Islet precursor cell (in vitro differentiated cells): ENCODE measurements at places on chromosomes 12 and 14.

- peak; percentile 23 for DNase-seq
Measured at GRCh38 chr14:105945896-105946295, 419.5 kb downstream of the TMEM121 start.

DNA sequence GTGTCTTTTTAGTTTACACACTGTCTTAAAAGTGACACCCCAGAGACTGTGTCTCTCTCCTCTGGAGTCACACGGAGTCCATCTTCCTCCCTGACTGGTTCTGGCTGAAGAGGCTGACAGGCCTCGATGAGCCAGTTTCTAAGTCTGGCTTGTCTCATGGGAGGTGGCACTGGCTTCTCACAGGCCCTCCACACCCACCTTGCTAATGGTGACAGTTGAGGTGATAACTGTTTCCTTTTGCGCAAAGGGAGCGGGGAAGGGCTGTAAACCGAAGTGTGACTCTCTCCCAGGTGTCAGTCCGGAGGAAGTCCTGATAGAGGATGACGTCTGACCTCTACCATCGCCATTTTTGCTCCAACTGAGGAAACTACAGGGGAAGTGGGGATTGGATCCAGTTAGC, 30.2 kb downstream of the KCTD10 start:
- no peak for DNase-seq

- DNase-seq: no peak
Measured at GRCh38 chr12:69469854-69470188, 367 bp upstream of the FRS2 start.

- DNase-seq: no peak
Measured at GRCh38 chr12:66113471-66113870, 17.1 kb downstream of the LLPH start.

GRCh38 chr12:104840262-104840661, 117.8 kb downstream of the SLC41A2 start:
- DNase-seq: no peak

DNA sequence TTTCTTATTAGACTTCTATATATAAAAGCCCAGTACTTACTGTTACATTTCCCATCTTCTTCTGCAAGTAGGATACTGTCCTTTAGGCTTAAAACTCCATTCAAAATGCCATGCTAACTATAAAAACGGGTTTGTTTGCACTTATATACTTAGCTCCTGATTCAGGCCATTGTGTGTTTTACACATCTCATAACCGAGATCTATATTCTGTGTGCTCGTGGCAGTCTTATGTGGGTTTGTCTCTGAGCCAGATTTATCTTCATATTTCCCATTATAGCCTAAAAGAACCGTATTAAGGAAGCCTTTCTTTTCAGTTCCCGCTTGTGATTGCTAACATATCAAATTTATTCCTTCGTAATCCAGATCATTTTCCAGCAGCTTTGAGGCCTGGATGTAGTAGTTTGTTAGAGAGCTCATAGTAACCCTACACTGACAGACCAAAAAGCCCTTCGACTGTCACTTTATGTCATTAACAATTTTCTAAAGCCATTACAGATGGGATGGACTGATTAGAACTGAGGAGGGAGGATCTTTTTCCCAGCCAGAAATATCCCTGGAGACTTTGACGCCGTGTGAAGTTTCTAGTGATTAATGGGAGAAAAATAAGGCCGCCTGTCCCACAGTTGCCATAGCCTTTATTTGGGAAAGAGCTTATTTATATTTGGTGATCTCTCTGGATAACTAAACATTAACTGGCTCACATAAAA, 508.5 kb downstream of the FOXG1 start:
- DNase-seq: no peak

DNA sequence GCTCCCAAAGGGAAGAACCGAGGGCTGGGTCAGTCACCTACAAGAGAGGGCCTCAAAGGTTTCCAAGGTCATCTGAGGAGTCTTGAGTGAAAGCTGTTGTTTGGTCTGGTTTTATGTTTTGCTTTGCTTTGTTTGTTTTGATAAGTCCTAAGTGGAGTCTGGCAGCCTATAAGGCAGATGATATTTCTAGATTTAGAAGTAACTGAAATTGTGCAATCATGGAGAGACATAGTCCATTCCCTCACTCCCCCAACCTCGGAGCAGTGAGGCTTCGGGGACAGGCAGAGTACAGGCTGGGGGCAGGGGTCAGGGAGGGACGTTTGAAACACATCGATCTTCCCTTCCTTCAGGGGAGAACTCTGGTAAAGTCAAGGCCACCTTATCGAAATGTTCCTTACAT, 42.3 kb downstream of the TTC9 start:
- DNase-seq: no peak

DNA sequence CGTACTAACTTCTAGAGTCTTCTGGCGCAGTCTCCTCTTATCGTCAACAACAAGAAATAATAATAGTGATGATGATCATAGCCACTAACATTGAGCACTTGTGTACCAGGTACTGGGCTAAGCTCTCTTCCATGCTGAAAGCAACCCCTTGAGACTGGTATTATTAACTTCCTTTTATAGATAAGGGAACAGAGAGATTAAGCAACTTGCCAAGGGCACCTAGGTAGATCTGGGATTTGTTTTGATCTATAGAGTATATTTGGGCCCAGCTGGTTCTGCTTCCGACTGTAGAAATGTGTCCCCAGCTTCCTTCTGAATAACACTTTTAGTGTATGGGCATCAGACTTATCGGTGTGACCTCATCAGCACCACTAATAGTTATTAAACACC, 1.1 kb upstream of the ZNF219 start:
- no peak for DNase-seq

GRCh38 chr12:49413796-49414195, 46.5 kb downstream of the SPATS2 start:
- DNase-seq: no peak

- DNase-seq: no peak
Measured at GRCh38 chr12:108102363-108102762, 26.7 kb upstream of the WSCD2 start.

DNA sequence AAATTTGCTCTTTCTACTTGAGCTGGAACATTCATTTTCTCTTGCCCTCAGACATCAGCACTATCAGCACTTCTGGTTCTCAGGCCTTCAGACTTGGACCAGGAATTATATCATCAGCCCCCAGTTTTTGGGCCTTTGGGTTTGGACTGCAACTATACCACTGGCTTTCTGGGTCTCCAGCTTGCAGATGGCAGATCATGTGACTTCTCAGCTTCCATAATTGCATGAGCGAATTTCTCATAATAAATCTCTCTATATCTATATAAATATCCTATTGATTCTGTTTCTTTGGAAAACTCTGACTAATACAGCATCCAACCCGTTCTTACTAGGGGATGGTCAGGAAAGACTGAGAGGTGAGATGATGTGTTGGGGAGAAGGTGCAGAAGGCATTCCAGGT, 22.4 kb upstream of the DYRK2 start:
- no peak for DNase-seq

DNA sequence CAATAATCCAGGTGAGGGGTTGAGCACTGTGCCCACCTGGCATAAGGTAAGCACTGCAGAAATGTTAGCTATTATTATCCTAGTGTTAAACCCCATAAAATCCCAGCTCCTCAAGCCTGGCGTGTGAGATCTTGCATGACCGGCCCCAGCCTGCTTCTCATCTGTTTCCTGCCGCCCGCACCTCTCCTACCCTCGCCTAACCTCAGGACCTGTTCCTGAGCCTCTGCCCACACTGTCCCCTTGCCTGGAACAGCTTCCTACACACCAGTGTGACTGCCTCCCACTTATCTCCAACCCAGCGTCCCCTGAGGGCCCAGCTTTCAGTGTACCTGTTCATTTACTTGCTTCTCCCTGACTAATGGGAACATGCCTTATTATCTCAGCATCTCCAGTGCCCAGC, 24.7 kb downstream of the ISCA2 start:
- DNase-seq: no peak

DNA sequence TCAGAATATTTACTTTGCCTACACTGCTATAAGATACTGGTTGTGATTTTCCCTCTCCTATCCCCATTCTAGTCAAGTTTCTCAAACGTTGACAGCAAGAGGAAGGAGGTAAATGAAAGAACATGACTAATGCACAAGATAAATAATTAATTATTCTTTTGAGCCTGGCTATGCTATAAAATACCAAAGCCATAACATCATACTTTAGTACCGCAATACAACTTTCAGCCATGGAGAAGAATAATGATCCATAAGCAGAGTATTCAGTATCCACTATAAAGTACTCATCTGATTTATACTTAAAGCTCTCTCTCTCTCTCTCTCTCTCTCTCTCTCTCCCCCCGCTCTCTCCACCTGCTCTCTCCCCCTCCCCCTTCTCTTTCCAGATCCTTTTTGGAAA, 41.3 kb downstream of the TDG start:
- DNase-seq: no peak

GRCh38 chr12:52713960-52714886, 10.9 kb upstream of the KRT77 start:
- DNase-seq: peak; percentile 84

- peak; percentile 99 for DNase-seq
Measured at GRCh38 chr12:65306366-65307168, 28.1 kb downstream of the MSRB3 start.

DNA sequence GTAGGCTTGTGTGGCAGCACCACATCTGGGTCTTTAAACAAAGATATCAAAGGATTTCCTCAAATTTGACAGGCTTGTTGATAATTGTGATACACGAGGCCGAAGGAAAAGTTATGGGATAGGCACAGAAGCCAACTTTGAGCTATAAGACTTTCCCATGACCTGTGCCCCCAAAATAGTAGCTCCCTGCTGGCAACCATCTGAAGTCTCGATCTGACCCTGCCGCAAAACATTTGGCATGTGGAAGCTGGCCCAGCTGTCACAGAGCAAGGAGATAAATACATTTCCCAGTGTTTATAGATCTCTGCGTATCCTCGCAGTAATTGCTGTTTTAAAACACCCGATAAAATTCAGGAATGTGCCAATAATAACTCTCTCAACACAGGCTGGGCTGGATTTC, 26.4 kb upstream of the RGS6 start:
- DNase-seq: no peak

DNA sequence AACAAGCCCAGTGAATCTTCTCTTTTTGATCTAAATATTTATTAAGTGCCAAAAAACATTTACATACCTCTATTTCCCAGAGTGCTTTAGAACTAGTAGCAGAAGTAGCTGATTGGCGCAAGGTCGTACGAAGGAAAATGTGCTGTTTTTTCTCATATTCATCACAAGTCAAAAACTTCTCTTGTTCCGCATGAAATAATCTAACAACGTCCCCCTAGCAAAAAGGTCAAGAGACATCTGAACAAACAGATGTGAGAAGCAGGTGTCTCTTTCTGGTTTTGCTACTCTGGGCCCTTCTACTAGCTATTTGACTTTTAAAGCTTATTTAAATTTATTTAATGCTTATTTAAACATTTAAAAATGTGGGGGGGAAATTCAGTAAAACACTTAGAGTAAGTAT, 117.8 kb downstream of the ITPR2 start:
- DNase-seq: no peak

DNA sequence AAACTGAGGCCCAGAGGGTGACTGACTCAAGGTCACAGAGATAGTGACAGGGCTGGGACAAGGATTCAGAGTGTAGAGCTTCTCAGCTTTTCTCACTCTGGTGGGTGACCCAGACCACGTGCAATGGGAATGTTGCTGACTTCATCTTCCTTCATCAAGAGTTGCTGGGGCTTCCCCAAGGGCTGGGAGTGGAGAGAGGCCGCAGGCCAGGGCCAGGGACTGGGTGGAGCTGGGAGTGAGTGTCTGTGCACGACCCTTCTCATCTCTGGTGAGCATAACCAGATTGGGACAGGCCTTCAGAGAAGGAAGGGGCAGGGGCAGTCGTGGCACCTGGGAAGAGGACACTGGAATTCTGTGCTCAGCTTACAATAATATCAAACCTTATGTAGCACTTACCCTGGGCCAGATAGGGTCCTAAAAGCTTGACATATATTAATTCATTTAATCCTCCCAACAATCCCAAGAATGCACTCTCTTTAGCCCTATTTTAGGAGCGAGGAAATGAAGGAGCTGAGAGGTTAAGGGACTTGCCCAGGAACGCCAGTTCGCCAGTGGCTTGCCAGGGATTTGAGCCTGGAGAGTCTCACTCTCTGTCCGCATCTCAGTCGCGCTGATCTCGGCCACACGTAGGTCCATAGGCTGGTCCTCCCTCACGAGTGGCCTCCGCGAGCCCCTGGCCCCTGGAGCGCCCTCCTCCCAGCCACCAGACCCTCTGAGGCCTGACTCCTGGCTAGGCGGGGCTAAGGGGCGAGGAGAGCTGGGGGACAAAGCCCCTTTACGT, 15.8 kb downstream of the KRT18 start:
- DNase-seq: peak; percentile 96

DNA sequence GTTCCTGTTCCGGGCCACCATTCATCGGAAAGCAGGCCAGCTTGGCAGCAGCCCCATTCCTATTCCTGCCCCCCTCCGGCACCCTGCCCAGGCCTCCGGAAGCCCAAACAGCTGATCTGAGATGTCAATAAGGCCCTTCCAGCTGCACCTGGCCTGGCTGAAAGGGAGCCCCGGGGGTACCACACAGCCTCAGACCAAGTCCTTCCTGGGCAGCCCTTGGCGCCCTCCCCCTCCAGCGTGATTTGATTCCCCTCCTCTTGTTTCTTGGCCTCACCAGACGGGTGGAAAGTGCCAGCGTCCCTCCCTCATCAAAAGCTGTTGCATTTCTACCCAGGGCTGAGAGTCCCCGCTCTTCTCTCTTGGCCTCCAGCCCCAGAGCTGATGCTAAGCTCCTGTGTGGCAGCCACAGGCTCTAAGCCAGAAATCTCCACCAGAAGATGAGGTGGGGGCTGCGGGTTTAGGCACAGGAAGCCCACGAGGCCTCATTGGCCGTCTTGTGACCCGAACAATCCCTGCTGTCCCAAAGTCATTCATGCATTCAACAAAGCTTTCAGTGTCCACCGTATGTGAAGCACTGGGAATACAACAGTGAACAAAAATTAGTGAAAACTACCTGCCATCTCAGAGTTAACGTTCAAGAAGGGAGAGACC, 215.4 kb downstream of the SLC41A2 start:
- no peak for DNase-seq

DNA sequence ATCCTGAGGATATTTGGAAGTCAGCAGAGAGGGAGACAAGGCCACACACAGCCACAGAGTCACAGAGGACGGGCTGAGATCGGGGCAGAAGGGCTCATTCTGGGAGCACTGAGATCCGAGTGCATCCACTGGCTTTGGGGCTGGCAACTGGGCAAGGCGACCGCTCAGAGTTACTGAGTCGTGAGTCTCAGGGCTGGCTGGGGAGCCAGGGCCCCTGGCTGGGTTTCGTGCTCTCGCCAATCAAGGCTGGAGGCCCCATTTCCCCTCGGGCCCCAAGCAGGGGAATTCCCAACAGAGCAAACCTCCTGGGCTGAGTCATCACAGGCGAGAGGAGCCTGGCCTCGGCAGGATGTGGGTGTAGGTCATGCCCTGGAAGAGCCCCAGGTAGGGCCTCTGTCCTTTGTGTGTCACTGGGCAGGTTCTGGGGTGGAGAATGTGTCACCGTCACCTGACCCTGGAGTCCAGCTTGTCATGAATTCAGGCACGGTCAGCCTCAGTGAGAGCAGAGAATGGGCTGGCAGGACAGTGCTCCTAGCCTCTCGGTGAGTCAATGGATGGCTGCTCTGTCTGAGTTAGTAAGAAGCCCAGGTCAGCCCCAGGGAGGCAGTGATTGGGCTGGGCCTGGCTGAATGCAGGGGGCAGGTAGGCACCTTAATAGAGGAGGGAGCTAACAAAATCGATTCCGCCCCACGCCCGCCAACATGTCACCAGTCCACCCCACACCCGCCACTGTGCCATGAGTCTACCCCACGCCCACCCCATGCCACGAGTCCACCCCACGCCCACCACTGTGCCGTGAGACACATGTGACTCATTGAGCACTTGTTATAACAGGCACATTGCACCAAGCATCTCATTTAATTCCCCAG, 16.9 kb downstream of the ASB2 start:
- peak; percentile 99 for DNase-seq

- DNase-seq: no peak
Measured at GRCh38 chr14:60085085-60085484, 6.6 kb upstream of the PCNX4 start.

GRCh38 chr12:112153181-112153892, 28.0 kb downstream of the TRAFD1 start:
- peak; percentile 52 for DNase-seq
